ENCODE measurements at places on chromosomes 11 and 22.

- no peaks in the 10 kb centered on the region for H3K4me1 ChIP-seq
- H3K27ac ChIP-seq = no peak overlapping the region
- no peaks in the 10 kb centered on the region for H3K36me3 ChIP-seq
- H3K4me3 ChIP-seq = no peak overlapping the region
- no peak for DNase-seq
- H3K27me3 ChIP-seq = no peaks in the 10 kb centered on the region
Observed at GRCh38 chr11:82494988-82495432, 238.7 kb downstream of the FAM181B start.

- H3K36me3 ChIP-seq = no peaks in the 10 kb centered on the region
- H3K27ac ChIP-seq = no peak overlapping the region
- no peak overlapping the region for H3K4me3 ChIP-seq
- no peaks in the 10 kb centered on the region for H3K4me1 ChIP-seq
- no peak for DNase-seq
Observed at GRCh38 chr11:24295360-24295759, 201.5 kb upstream of the LUZP2 start.

DNA sequence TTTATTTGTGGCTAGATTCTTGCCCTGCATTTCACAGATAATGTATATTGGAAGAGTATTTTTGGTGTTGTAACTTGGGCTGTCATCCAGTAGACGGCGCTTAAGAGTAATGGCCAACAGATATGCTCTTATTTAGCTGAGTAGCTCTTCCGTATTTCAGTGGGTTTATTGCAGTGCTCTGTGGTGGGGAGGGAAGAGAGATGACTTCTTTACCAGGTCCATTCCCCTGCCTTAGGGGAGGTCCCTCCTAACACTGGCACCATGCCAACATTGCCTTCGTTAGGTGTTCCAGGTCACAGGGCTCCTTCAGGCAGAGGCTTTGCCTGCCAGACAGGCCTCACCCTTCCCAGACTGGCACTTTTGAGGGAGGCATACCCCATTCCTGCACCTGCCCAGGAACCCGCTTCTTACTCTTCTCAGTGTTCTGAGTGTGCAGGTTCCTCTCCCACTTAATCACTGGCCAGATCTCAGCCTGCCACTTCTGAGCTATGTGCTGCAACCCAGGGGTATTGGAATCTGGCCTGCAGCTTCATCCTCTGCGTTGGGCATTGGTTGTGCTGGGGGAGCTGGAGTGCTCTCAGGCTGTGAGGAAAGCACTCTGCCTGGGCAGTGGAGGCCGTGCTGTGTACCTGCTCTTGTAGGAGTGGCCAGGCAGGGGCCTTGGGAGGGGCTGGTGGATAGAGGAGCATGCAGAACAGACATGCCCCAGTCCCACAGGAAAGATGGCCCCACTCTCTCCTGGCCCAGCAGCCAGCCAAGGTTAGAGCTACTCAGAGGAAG lies 29.4 kb upstream of the SLN start:
- no peak overlapping the region for H3K27ac ChIP-seq
- H3K4me3 ChIP-seq = no peak overlapping the region
- H3K36me3 ChIP-seq = no peaks in the 10 kb centered on the region
- peak; percentile 25 for DNase-seq
- no peaks in the 10 kb centered on the region for H3K4me1 ChIP-seq

DNA sequence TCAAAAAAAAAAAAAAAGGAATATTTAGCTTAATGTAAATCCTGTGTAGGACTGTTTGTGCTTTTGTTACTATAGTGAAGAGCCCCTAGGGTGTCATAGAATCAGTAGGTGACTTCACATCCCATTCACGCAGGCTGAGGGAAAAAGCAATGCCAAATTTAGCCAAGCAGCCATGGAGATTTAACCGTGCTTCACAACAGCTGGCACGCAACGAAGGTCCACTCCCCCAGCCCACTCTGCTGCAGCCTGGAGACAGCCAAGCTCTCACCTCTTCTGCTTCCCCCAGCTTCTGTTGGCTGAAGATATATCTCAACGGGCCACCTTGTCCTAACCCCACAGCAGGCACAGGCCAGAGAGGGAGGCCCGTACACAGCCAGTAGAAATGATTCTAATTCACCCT lies 78.8 kb upstream of the BID start:
- no peaks in the 10 kb centered on the region for H3K27me3 ChIP-seq
- DNase-seq = no peak
- no peak overlapping the region for H3K27ac ChIP-seq
- no peaks in the 10 kb centered on the region for H3K4me1 ChIP-seq

DNA sequence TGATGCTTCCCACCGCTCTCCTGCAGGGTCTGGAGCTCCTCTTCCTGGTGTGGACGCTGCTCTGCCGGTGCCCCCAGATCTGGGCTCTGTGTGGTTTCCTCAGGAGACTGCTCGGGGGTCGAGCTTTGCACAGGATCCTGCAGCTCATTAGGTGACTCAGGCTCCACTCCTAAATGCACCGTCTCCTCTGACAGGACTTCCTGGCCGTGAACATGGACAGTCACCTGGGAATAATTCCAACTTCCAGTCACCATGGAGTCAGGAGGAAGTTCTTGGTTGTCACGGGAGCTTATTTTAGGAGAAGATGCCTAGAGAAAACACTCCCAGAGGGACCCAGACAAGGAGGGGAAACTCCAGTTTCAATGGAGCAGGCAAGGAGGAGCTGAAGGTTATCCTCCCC lies 11.9 kb downstream of the ZNF202 start:
- H3K4me1 ChIP-seq = no peaks in the 10 kb centered on the region
- no peaks in the 10 kb centered on the region for H3K27me3 ChIP-seq
- H3K4me3 ChIP-seq = no peak overlapping the region
- DNase-seq = no peak

GRCh38 chr11:36403661-36404060 lies 106.4 kb downstream of the TRAF6 start:
- H3K4me1 ChIP-seq = peaks cover 15% of the 10 kb centered on the region
- no peak for DNase-seq
- H3K36me3 ChIP-seq = no peaks in the 10 kb centered on the region
- no peak overlapping the region for H3K27ac ChIP-seq

- H3K27ac ChIP-seq = no peak overlapping the region
- peaks cover 13% of the 10 kb centered on the region for H3K36me3 ChIP-seq
- no peaks in the 10 kb centered on the region for H3K27me3 ChIP-seq
- DNase-seq = no peak
- peaks cover under 1% of the 10 kb centered on the region for H3K4me1 ChIP-seq
Observed at GRCh38 chr11:64347193-64347867, 7.3 kb downstream of the CCDC88B start.

DNA sequence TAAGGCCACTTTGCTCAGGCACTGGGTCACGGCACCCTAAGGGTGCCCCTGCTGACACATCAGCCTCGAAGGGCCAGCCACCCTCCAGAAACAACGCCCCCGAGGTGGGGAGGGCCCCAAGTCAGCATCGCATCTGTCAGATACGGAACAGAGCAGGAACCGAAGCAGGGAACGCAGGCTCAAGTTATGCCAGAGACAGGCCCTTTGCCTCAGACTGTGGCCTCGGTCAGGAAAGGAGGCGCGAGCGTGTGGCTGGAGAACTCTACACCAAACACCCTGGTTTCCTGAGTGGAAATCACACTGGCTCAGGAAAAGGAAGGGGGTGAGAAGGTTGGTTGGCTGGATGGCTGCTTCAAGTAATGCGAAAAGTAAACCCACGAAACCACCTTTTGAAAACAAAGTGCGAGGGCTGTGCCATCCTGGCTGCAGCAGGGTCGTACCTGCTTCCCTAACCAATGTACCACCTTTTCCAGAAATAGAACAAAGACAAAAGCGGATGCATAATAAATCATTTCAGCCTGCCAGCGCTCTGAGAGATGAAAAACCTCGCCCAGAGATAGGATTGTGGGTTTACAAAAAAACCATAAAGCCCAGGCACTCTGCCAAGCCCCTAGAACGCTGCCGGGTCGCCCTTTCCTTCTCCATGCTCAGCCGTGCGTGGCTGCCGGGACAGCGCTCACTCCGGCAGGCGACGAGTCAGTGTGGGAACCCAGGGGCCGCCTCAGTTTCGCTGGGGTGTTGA lies 38.6 kb downstream of the TRMU start:
- peak; percentile 48 for DNase-seq
- no peaks in the 10 kb centered on the region for H3K36me3 ChIP-seq
- H3K4me1 ChIP-seq = peaks cover 6% of the 10 kb centered on the region
- no peak overlapping the region for H3K27ac ChIP-seq

DNA sequence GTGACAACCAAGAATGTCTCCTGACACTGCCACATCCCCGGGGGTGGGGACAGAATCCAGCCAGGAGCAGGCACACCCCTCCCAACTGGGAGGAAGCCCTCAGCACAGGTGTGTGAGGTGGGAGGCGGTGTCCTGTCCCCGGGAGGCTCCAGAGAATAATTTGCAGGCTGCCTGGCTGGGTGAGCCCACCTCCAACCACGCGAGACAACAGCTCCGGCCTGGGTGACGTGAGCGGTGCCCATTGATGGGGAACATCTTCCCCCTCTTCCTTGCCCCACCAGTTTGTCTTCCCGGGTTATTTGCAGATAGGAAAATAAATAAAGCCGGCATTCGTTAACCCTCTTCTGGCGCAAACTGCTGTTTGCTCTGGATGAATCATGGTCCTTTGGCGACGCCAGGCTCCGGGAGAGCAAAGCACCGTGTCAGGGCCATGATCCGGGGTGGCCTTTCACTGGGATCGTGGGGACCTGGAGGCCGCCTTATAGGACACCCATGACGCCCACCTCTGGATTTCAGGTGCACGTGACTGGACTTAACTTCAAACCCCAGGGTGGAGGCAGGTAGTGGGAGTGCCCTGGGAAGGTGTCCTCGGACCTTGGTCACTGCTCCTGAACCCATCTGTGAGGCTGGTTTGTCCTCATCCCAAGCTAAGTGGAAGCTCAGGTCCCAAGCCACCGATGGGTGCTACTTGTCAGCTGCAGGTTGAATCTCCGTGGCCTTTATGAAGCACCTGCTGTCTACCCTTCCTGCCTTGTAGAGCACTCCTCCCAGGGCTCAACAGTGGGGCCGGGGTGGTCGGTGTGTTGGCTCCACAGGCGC lies 13.9 kb downstream of the CCND1 start:
- no peaks in the 10 kb centered on the region for H3K36me3 ChIP-seq
- no peaks in the 10 kb centered on the region for H3K4me1 ChIP-seq
- H3K27ac ChIP-seq = no peak overlapping the region
- no peaks in the 10 kb centered on the region for H3K27me3 ChIP-seq
- no peak for DNase-seq

- DNase-seq = no peak
- H3K27me3 ChIP-seq = no peaks in the 10 kb centered on the region
- H3K27ac ChIP-seq = no peak overlapping the region
Observed at GRCh38 chr22:27115816-27116256, 458.4 kb downstream of the MIAT start.

GRCh38 chr11:113685654-113686359 lies 20.3 kb downstream of the TMPRSS5 start:
- no peaks in the 10 kb centered on the region for H3K27me3 ChIP-seq
- H3K4me3 ChIP-seq = no peak overlapping the region
- no peak overlapping the region for H3K27ac ChIP-seq
- peak; percentile 35 for DNase-seq

DNA sequence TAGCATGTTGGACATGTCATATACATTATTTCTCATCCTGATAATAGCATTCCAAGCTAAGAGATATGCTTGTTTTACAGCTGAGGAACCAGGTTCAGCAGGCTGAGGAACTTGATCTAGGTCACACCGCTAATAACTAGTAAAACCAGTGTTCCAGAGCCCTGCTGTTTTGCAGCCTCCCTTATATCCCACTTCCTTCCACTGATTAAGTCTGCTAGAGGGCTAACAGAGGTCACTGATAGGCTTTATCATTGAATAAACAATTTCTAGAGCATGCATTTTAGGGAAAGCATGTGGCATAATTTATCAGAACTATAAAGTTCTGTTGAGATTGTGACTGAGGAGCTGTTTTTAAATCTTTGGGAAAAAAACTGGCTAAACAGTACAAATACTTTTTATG lies 54.0 kb downstream of the UVRAG start:
- DNase-seq = no peak
- H3K4me3 ChIP-seq = no peak overlapping the region
- peaks cover 20% of the 10 kb centered on the region for H3K4me1 ChIP-seq
- no peaks in the 10 kb centered on the region for H3K36me3 ChIP-seq
- H3K27me3 ChIP-seq = no peaks in the 10 kb centered on the region

GRCh38 chr11:69473276-69473845 lies 8.1 kb upstream of the LINC01488 start:
- DNase-seq = no peak
- no peak overlapping the region for H3K27ac ChIP-seq
- no peak overlapping the region for H3K4me3 ChIP-seq
- H3K36me3 ChIP-seq = no peaks in the 10 kb centered on the region

- no peak overlapping the region for H3K4me3 ChIP-seq
- no peaks in the 10 kb centered on the region for H3K36me3 ChIP-seq
- peaks cover 10% of the 10 kb centered on the region for H3K4me1 ChIP-seq
- peak; percentile 31 for DNase-seq
- no peaks in the 10 kb centered on the region for H3K27me3 ChIP-seq
- no peak overlapping the region for H3K27ac ChIP-seq
Observed at GRCh38 chr11:94876645-94877442, 96.5 kb downstream of the CWC15 start.

- H3K27ac ChIP-seq = no peak overlapping the region
- H3K36me3 ChIP-seq = no peaks in the 10 kb centered on the region
- no peaks in the 10 kb centered on the region for H3K4me1 ChIP-seq
- H3K27me3 ChIP-seq = no peaks in the 10 kb centered on the region
- DNase-seq = no peak
Observed at GRCh38 chr11:16992846-16993245, 21.4 kb downstream of the PLEKHA7 start.

GRCh38 chr11:117795638-117796455 lies 1.2 kb downstream of the DSCAML1 start:
- DNase-seq = no peak
- no peak overlapping the region for H3K4me3 ChIP-seq
- no peaks in the 10 kb centered on the region for H3K36me3 ChIP-seq
- H3K27ac ChIP-seq = no peak overlapping the region
- H3K27me3 ChIP-seq = peaks cover 4% of the 10 kb centered on the region

All from GM12878 (cell line).